Neural crest cell (in vitro differentiated cells): ENCODE measurements at places on chromosomes 5 and 9. TPM values are rescaled to one million over a fixed set of nuclear protein-coding genes. Genes with fewer than 3 reads are reported as not detected.

GRCh38 chr5:151092762-151093161, 11.9 kb upstream of the TNIP1 start:
- no peak for DNase-seq

DNA sequence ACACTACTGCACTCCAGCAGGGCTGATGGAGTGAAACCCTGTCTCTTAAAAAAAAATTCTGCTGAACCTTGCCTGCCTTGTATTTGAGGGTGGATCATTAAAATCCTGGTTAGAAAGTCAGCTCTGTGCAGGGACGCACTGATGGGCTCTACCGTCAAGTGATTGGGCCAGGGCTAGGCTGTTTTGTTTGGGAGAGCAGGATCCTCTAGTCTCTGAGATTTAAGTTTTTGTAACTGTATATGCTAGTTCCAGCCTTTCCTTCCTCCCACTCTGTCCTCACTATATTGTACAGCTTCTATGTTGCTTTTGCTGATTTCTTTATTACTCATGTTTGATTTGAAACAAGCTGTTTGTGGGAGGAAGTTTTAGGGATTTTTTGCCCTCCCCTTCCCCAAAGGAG, 11.5 kb downstream of the DDX4 start:
- DNase-seq, result no peak

DNA sequence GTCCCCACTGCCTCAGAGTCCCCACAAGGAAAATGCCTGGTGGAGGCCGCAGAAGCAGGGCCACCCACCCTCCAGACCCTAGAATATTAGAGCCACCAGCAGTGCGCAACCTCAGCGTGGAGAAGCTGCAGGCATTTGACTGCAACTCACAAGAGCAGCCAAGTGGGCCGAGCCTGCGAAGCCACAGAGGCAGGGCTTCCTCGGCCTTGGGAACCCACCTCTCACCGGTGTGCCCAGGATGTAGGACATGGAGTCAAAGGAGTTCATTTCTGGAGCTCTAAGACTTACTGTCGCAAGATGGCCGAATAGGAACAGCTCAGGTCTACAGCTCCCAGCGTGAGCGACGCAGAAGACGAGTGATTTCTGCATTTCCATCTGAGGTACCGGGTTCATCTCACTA, 397.9 kb upstream of the PIK3R1 start:
- DNase-seq, result no peak

DNA sequence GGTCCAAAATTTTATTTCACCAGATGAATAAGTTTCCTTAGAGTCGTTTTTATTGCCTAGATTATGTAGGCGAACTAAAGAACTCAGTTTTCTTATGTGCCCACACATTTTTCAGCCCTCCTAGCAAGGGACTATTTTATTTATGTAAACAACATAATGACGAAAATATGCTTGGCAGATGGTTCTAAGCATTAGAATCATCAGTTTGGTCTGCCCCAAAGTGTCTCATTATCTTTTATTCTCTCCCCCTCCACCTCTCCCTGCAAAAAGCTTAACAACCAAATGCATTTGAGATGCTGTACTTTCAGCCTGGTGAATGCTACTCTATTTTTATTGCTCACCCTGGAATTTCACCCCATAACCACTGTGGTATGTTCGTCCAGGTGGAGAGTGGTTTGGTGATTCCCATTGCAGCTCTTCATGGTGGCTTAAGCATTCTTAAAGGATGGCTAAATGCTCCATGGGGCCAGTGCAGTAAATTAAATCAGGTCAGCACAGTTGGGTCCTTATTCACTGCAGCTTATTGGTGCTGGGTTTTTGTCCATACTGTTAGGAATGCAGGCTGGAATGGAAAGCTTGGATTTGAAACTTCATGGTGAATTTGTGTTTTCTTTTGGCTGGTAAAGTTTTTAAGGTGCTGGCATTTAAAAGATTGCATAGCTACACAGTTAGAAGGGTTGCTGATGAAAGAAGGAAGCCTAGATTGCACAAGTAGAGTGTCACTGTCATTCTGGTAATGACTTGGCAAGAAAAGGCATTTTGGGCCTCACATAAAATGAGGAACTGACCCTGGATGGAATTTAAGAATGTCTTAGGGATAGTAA, 39.2 kb downstream of the TLE4 start:
- DNase-seq, result no peak

Gene SGCD
- total RNA-seq, result 0.25 and 0.33 TPM in 2 replicates

DNA sequence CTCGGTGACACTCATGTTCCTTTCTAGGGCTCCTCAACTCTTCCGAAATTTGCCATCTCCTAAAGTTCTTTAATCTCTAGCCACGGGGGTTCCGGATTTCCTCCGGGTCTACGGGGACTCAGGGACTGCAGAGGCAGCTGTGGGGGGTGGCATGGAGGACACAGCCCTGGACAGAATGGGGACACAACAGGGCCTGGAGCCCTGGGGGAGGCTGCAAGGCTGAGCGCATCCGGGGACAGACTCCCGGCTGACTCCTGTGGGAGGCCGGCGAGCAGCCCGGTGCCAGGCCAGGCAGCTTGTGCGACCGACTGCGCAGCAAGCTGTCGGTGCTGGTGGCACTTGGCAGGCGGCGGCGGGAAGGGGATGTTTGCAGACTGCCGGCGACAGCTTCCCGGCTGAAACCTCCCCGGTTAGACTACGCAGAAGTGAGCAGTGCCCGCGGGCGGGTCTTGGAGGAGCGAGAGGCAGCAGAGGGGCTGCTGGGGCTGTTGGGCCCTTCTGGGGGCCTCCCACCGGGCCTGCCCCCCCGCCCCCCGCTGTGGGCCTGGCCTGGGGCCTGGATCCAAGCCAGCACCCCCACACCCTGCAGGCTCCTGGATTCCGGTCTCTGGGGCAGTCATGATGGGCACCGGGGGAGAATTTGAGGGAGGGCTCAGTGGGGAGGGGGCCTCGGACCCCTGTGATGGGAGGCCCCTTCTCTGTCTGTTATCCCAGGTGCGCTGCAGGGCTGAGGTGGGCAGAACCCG, 28.7 kb upstream of the UBAC1 start:
- no peak for DNase-seq

GRCh38 chr9:133115604-133116345, 5.3 kb downstream of the RALGDS start:
- DNase-seq, result no peak

Gene THBS4
- total RNA-seq, result 6.9 and 10.0 TPM in 2 replicates

DNA sequence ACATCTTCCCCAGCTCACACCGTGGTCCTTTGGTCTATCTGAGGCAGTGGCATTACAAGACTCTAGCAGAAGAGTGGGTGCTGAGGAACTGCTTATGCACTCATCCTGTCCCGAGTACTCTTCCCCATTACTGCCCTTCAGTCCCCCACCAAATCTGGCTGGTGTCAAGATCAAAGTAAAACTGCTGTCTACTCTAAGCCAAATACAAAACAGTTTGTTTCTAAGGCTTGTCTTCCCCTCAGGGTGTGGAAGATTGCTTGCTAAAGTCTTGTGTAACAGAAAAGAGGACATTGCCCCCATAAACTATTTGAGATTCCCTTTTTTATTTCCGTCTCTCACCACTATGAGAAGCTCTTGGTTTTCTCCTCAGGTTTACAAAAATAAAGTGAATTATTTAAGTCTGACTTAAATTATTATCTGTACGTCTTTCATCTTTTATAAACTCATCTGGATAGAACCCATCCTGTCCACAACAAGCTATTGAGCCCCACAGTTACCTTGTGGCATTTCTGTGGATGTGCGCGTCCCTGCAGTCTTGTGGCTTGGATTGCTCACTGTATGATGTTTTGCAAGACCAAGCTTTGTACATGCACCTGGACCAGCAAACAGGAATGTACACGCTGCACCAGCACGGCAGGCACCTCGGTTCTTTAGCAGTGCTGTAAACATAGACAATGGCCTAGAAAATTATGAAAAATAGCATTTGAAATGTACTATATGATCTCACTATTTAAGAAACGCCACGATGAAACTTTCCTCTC, 61.0 kb downstream of the CYSTM1 start:
- DNase-seq, result no peak

DNA sequence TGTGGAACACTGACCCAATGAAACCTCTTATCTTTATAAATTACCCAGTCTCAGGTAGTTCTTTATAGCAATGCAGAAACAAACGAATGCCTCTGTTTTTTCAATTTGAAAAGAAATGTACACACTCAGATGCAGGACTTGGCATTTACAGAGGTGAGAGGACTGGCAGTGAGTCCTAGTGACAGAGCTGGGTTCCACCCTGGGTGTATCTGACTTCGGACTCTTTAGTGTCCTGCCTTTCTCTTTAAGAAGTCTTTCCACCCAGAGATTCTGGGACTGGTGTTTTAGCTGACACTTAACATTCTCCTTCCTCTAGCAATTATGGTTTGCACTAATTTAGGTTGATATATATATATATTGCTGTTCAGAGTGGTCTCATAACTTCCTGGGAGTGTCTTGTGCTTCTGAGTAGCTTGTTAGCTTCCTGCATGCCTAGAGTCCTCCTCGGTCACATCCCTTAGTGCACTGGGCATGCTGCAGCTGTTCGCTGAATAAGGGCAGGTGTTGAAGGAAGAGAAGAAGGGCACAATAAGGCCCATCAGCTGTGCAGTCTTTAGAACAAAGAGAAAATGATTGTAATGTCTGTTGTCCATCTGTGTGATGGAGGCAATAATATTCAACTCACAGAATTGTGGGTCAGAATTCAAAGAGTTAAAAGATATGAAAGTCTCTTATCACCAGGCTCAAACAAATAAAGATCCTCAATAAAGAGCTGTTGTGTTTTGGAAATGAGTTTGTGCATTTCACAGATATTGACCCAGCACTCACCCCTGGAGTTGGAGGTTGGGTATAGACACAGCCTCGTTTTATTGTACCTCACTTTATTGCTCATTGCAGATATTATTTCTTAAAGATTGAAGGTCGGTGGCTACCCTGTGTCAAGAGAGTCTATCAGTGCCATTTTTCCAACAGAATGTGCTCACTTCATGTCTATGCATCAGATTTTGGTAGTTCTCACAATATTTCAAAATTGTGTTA, 187.1 kb downstream of the TRIM32 start:
- DNase-seq, result no peak

DNA sequence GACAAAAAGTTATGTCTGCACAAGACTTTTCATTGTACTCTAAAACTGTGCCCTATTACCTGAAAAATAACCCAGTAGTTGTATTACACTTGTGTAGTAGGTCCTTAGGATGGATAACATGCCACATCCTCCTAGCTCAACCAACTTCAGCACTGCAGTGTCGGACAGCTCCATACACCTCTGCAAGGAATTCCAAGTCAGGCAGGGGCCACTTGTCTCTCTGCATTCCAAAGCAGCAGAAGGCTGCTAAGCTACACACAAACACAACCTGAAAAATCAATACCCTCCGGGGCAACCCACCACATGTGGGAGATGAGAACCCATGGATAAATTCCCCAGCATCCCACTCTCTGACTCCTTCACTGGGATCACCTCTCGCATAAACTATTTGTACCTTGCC, 50.2 kb downstream of the MED10 start:
- DNase-seq, result peak; percentile 48

GRCh38 chr5:55530669-55531068, 4.1 kb downstream of the PLPP1 start:
- DNase-seq, result no peak

Gene CFAP90
- 0.68 and 0.84 TPM in 2 replicates for total RNA-seq

Gene HTR4
- total RNA-seq, result not detected in 2 replicates

GRCh38 chr5:23026252-23027170, 173.4 kb upstream of the CDH12 start:
- no peak for DNase-seq

- DNase-seq, result no peak
These were observed 16.0 kb downstream of the LYRM7 start for GRCh38 chr5:131186561-131187256.

GRCh38 chr5:59790376-59790775, 103.2 kb downstream of the PDE4D start:
- no peak for DNase-seq

Gene ALDOB
- total RNA-seq, result not detected in 2 replicates

DNA sequence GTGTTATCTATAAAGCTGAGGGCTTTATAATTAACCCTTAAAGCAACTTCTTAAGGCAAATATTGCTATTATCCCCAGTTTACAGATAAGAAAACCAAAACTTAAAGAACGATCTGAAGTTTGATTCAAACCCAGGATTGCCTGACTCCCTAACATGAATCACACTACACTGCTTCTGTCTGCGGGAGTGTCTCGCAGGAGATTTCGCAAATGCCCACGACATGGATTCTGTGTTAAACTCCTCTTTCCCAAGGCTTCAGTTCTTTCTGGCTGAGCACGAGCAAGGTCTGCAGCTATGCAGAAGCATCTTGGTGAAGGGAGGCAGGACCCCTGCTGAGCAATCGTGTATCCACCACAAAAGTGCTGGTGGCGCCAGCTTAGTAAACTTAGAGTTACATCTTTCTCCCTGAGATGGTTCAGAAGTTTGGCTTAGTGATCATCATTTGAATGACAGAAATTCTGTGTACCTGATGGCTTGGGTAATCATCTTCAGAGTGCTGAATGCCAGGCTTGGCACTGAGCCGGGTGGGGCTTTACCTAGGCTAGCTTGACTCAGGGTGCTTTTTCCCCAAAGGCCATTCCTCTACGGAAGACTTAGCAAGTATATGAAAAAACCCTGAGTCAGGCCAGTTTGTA, 81.4 kb upstream of the PIK3R1 start:
- DNase-seq, result no peak

DNA sequence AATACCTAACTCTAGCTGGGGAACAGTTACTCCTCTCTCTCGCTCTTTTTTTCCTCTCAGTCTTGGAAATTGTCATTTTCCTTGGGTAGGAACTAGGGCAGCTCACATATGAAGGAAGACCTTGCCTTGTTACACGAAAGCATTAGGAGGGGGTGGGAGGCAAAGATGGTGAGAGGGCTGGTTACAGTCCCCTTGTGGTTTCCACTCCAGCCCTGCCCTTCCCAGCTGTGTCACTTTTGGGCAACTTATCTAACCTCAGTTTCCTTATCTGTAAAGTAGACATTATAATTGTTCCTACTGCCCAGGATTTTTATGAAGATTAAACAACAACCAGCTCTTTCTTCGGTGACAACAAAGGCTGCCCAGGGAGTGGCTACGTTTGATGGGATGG, 196.2 kb upstream of the CLINT1 start:
- DNase-seq, result no peak

GRCh38 chr5:23437011-23437410, 70.4 kb upstream of the PRDM9 start:
- no peak for DNase-seq

DNA sequence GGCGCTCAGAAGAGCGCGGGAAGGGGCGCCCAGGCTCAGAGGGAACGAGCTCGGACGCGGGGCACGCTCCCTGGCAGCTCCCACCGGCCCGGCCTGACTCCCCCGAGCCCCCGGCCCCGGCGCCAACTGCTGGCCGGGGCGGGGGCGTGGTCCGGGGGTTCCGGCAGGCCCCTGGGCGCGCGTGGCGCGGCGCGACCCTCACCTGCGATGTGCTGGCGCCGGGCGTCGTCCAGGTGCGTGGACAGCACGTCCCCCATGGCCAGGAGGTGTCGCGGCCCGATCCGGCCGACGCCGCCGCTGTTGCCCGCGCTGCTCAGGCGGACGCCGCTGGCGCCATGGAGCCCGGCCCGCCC, 43.5 kb upstream of the STXBP1 start:
- no peak for DNase-seq
